ENCODE measurements at places on chromosomes 4 and X.

DNA sequence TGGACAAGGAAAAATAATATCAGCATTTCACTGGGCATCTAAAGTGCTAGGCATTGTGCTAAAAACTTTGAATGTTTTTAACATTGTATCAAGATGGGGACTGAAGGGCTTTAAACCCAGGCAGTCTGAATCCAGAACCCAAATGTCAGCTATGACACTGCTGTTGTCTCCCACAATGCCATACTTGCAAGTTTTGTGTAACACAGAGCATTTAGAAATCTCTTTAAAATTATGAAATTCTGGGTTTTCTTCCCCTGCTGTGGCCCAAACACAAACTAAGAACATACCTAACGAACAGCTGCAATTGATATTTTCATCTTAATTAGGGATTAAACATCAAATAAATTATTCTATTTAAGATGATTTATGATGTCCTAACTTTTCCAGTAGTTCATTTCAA lies 66.8 kb upstream of the LSM6 start:
- DNase-seq = no peak

DNA sequence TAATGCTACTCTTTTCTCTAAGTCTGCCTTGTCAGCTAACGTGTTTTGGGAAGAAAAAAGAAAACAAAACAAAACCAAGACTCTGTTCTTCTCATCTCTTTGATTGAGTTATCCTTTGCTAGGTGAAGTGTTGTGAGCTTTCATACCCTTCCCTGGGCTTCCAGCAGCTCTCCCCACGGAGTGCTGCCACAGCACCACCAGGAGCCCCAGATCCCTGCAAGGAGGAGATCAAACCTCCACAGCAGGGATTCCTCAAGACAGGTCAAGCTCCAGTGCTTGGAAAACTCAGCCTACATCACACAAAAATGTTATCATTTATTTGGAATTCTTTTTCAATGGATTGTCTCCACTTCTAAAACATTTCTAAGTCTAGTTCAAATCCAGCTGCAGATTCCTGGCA lies 1981.9 kb upstream of the TENM3 start:
- DNase-seq = no peak

- no peak for DNase-seq
These were observed 40.5 kb upstream of the BMP3 start for GRCh38 chr4:80989921-80990544.

GRCh38 chr4:54495641-54496040 lies 162.1 kb upstream of the KIT start:
- no peak for DNase-seq

- no peak for DNase-seq
These were observed 7.6 kb upstream of the HTRA3 start for GRCh38 chr4:8261851-8262535.

DNA sequence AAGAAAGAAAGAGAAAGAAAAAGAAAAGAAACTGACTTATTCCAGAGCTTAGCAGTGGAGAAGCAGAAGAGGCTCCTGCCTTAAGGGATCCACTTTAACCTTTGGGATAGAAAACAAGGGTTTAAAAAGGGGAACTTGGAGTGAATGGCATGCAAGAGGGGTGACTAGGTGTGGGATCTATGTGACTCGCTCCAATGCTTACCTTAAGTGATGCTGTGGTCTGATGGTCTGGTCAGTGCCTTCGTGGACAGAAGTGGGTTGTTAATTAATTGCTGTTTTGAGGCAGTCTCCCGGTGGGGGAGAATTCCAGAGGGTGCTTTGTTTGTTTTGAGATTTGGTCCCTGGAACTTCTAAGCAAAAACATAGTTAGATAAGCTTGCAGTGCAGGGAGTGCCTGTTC lies 21.1 kb upstream of the RHOXF1 start:
- no peak for DNase-seq

- DNase-seq = no peak
These were observed 6.4 kb downstream of the ENOPH1 start for GRCh38 chr4:82436780-82437179.

DNA sequence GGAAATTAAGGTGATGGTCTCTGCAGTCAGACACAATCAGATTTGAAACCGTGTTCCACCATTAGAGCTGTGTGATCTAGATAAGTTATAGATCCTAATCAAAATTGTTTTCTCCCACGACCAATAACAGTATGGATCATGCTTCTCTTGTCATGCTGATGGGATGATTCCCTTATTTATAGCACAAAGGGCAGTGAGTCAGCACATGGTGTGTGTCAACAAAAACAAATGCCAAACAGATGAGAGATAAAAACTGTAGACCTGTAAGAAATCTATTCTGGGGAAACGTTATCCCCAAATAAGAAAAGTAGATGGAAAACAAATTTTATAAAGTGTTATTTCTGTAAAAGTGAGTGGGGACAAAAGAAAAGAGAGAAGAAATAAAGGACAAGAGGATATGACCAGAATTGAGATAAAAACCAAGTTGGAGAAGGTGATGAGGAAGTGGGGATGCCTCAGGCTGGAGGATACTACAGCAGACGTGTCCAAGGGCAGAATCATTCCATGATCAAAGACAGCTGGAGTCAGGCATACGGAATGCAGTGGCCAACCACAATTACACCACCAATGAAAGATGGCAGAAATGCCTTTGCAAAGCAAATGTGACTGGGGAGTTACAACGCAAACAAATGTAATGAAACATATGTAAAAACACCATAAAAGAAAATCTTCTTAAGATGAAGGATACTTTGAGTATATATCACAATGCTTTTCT lies 377.8 kb upstream of the PRKX start:
- DNase-seq = no peak

GRCh38 chr4:124469981-124470380 lies 242.6 kb downstream of the ANKRD50 start:
- no peak for DNase-seq

DNA sequence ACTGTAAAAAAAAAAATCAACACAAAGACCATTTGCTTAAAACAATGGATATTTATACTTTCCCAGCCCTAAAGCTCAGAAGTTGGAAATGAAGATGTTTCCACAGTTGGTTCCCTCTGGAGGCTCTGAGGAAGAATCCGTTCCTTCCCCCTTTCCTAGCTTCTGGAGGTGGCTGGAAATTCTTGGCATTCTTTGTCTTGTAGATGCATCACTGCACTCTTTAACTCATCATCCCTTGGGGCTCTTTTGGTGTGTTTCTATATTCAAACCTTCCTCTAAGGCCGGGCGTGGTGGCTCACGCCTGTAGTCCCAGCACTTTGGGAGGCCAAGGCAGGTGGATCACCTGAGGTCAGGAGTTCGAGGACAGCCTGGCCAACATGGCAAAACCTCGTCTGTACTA lies 78.7 kb downstream of the VCX3A start:
- DNase-seq = no peak

Measured in stimulated activated CD4-positive, alpha-beta T cell treated with anti-CD3 and anti-CD28 coated beads, Interleukin-1b, Interleukin-23, amount 100 ng/mL, for 1 hour (primary cell).